ENCODE measurements at places on chromosomes 12 and 14. TPM values are rescaled to one million over a fixed set of nuclear protein-coding genes. Genes with fewer than 3 reads are reported as not detected.

SCNN1A gene
- total RNA-seq: not detected

KRT72 gene
- total RNA-seq: not detected

LBHD2 gene
- not detected for total RNA-seq

FAM161B gene
- 19.3 TPM for total RNA-seq

All from occipital lobe (tissue), 3 donors.